ENCODE measurements at places on chromosomes 2 and 18.

DNA sequence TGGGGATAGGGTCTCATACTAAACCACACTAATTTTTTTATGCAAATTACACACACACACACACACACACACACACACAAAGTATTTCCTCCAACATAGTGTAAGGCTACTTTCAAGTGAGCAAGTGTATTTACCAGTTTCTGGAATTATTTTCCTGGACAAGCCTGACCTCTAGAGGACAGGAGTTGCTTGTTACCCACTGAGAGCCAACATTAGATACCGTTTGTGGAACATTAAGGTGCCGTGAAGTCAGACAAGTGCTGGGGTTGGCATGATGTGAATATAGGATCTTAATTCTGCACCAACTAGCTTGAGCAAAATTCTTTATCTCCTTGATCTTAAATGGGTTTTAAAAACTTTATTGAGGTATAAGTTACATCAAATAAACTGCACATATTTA, 39.3 kb upstream of the SERPINB2 start:
- H3K4me3 ChIP-seq = no peak overlapping the region
- no peak for DNase-seq
- H3K36me3 ChIP-seq = no peaks in the 10 kb centered on the region
- peaks cover 6% of the 10 kb centered on the region for H3K27me3 ChIP-seq
- no peaks in the 10 kb centered on the region for H3K4me1 ChIP-seq

DNA sequence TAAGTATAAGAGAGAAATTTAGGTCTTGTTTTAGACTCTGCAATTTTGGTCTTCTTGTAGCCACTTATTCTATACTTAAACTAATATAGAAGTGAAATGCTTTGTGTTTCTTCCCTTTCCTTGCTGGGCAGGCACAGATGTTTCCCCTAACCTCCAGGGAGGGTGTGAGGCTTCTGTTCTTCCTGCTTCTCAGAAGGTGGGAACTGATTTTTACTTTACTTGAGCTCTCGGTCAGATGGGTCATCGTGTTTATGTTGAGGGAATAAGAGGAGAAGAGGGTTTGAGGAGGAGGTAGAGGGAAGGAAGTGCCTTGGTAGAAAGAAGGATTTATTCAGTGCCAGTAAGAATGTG, 92.5 kb upstream of the CXCR4 start:
- H3K36me3 ChIP-seq = peaks cover 18% of the 10 kb centered on the region
- no peaks in the 10 kb centered on the region for H3K27me3 ChIP-seq
- no peak for DNase-seq
- H3K4me1 ChIP-seq = peaks cover 95% of the 10 kb centered on the region

- H3K36me3 ChIP-seq = no peaks in the 10 kb centered on the region
- H3K4me3 ChIP-seq = peak overlapping the region; percentile 0
- no peak overlapping the region for H3K27ac ChIP-seq
- peaks cover 74% of the 10 kb centered on the region for H3K27me3 ChIP-seq
- DNase-seq = no peak
Observed at GRCh38 chr2:234949762-234950434, 1.9 kb upstream of the SH3BP4 start.

DNA sequence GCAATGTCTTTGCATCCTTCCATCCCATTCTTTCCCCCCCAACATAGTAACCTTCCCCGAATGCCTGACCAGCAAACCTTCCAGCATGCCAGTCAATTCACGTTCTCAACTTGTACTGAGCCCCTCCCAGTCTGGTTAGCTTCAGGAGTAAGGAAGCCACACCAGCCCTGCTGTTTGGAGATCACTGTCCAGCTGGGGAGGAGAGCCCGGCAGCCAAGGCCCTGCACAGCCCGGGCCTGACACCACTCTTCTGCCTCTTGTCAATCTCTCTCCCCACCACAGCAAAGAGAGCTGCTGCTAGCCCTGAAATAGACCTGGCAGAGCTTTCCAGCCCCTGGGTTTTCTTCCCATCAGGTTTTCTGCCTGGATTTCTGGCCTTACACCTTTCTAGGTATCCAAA, 185.8 kb upstream of the ID2 start:
- no peaks in the 10 kb centered on the region for H3K27me3 ChIP-seq
- no peak for DNase-seq
- no peak overlapping the region for H3K4me3 ChIP-seq
- H3K27ac ChIP-seq = no peak overlapping the region
- no peaks in the 10 kb centered on the region for H3K4me1 ChIP-seq

DNA sequence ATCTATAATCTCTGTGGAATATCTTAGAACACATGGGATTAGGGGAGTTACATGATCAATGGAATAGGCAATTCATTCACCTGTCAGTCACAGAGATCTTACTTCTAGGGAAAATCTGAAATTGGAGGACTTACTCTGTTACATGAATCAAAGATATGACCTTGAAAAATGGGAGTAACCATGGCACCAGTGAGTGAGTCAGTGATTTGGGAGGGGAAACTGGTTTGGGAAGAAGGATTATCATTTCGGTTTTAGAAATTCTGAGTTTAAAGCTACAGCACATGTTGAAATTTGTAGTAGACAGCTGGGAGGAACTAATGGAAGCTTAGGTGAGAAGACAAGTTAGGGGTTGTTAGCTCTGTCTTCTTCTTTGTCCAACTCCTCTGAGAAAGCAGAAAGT, 153.7 kb downstream of the CAMKMT start:
- peaks cover 2% of the 10 kb centered on the region for H3K36me3 ChIP-seq
- H3K27me3 ChIP-seq = no peaks in the 10 kb centered on the region
- H3K4me1 ChIP-seq = peaks cover 8% of the 10 kb centered on the region
- H3K4me3 ChIP-seq = no peak overlapping the region

GRCh38 chr2:112642966-112643365, 2.8 kb upstream of the SLC20A1 start:
- H3K36me3 ChIP-seq = peaks cover 4% of the 10 kb centered on the region
- no peak for DNase-seq
- H3K27ac ChIP-seq = peak overlapping the region; percentile 84

- H3K27me3 ChIP-seq = peaks cover 4% of the 10 kb centered on the region
- peaks cover 17% of the 10 kb centered on the region for H3K4me1 ChIP-seq
- H3K27ac ChIP-seq = no peak overlapping the region
- H3K36me3 ChIP-seq = no peaks in the 10 kb centered on the region
Observed at GRCh38 chr2:240707821-240708220, 16.2 kb downstream of the AQP12A start.

DNA sequence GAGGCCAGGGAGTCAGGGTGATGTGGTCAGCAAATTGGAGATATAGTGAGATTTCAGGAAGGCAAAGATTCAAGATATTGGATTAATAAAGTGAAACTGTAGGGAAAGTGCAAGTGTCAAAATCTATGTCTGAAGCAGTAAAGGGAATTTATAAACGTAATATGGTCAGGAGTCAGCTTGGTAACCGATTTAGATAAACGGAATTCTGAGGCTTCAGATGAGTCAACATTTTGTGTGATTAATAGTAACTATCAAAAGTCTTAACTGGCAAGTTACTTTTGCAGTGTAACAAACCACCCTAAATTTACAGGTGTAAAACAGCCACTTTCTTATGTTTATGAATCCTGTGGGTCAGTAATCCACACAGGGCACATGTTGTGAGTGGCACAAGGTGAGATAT, 10.9 kb downstream of the MTX2 start:
- H3K27me3 ChIP-seq = no peaks in the 10 kb centered on the region
- H3K27ac ChIP-seq = no peak overlapping the region
- no peak for DNase-seq
- no peak overlapping the region for H3K4me3 ChIP-seq
- H3K36me3 ChIP-seq = peaks cover 2% of the 10 kb centered on the region

DNA sequence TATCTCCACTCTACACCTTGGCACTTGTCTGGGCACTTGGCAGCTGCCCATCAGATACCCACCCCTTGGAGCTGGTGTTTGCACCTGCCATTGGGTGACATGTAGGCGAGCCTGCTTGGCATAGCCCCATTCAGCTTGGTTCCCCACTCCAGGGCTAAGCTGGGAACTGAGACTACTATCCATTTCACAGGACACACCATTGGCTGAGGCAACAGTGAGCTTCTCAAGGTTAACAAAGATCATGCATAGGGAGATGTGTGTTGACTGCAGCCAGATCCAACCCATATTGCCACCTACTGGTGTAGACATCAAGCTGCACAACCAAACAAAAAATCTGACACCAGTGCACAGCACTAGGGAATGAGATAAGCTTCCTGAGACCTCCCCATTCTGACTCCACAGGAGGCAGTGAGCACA, 1389.8 kb upstream of the TMEFF2 start:
- H3K27ac ChIP-seq = no peak overlapping the region
- H3K27me3 ChIP-seq = no peaks in the 10 kb centered on the region
- H3K4me1 ChIP-seq = no peaks in the 10 kb centered on the region
- H3K36me3 ChIP-seq = no peaks in the 10 kb centered on the region
- no peak for DNase-seq

- H3K27ac ChIP-seq = peak overlapping the region; percentile 93
- H3K27me3 ChIP-seq = peaks cover 1% of the 10 kb centered on the region
- H3K4me3 ChIP-seq = peak overlapping the region; percentile 62
- no peaks in the 10 kb centered on the region for H3K36me3 ChIP-seq
- peaks cover 12% of the 10 kb centered on the region for H3K4me1 ChIP-seq
Observed at GRCh38 chr18:48813833-48814489, 136.8 kb downstream of the SMAD7 start.

DNA sequence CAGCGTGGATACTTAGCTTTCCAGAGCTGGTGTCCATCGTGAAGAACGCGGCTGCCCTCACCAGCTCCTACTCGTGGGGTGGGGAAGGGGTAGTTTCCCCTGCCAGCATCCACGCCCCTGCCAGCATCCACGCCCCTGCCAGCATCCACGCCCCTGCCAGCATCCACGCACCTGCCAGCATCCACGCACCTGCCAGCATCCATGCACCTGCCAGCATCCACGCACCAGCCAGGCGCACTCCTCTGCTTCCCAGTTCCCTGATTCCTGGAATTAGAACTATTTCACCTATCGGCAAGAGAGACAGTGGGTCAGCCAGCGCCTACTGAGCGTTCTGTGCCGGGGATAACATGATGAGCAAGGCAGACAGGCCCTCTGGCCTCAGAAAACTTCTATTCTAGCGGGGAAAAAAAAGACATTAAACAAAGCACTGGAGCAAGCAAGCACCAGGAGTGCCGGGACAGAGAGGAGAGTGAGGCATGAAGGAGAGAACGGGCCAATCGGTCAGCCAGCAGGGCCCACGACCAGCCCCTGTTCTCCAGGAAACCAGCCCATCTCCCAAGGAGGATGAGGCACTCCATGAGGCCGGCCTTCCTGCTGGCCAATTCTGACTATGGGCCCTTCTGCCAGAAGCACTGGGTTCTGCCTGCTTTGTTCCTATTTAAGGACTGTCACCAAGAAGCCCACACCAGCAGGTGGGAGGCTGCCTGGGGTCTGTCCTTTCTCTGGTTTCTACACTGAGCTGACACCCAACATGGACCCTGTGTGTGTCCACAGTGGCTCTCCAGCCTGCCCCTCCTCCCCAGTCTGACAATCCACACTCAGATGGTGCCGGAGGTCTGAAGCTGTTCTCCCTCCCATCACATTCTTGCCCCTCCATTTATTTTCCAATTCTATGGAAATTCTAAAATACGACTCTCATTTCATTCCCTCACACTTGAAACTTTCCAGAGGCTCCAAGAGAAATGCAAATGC, 78.4 kb upstream of the SALL3 start:
- H3K4me1 ChIP-seq = no peaks in the 10 kb centered on the region
- peaks cover 4% of the 10 kb centered on the region for H3K27me3 ChIP-seq
- no peak for DNase-seq

- H3K4me3 ChIP-seq = no peak overlapping the region
- H3K36me3 ChIP-seq = no peaks in the 10 kb centered on the region
- H3K27ac ChIP-seq = no peak overlapping the region
- DNase-seq = no peak
- H3K4me1 ChIP-seq = no peaks in the 10 kb centered on the region
Observed at GRCh38 chr2:127134833-127135830, 28.2 kb upstream of the BIN1 start.

GRCh38 chr2:216804357-216805350, 55.2 kb downstream of the TNP1 start:
- no peak overlapping the region for H3K27ac ChIP-seq
- H3K4me1 ChIP-seq = no peaks in the 10 kb centered on the region
- no peaks in the 10 kb centered on the region for H3K27me3 ChIP-seq
- no peak for DNase-seq
- no peak overlapping the region for H3K4me3 ChIP-seq
- H3K36me3 ChIP-seq = no peaks in the 10 kb centered on the region

DNA sequence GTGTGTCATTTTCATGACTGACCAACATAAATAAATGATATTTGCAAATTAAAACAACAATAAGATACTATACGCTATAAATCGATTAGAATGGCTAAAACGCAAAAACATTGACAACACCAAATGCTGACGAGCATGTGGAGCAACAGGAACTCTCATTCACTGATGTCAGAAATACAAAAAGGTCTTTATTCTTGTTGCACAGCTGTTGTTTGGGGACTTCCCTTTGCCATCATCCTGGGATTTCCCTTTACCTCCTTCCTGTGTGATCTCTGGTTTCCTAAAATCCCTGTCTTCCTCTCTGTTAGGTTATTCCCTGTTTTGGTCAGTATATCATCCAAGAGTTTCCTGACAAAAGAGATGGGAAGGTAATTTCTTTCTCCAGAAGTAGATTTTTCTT, 66.0 kb downstream of the NOL10 start:
- no peak for DNase-seq
- no peak overlapping the region for H3K4me3 ChIP-seq
- H3K27ac ChIP-seq = no peak overlapping the region
- peaks cover 33% of the 10 kb centered on the region for H3K4me1 ChIP-seq
- no peaks in the 10 kb centered on the region for H3K27me3 ChIP-seq
- peaks cover 83% of the 10 kb centered on the region for H3K36me3 ChIP-seq

GRCh38 chr2:182594286-182594685, 121.8 kb upstream of the DNAJC10 start:
- H3K4me1 ChIP-seq = no peaks in the 10 kb centered on the region
- no peak overlapping the region for H3K4me3 ChIP-seq
- no peak for DNase-seq
- no peak overlapping the region for H3K27ac ChIP-seq
- peaks cover 18% of the 10 kb centered on the region for H3K27me3 ChIP-seq
- H3K36me3 ChIP-seq = no peaks in the 10 kb centered on the region

GRCh38 chr2:191728750-191729624, 51.1 kb downstream of the NABP1 start:
- no peak for DNase-seq
- no peak overlapping the region for H3K4me3 ChIP-seq
- no peaks in the 10 kb centered on the region for H3K36me3 ChIP-seq
- peaks cover 1% of the 10 kb centered on the region for H3K27me3 ChIP-seq
- no peaks in the 10 kb centered on the region for H3K4me1 ChIP-seq

DNA sequence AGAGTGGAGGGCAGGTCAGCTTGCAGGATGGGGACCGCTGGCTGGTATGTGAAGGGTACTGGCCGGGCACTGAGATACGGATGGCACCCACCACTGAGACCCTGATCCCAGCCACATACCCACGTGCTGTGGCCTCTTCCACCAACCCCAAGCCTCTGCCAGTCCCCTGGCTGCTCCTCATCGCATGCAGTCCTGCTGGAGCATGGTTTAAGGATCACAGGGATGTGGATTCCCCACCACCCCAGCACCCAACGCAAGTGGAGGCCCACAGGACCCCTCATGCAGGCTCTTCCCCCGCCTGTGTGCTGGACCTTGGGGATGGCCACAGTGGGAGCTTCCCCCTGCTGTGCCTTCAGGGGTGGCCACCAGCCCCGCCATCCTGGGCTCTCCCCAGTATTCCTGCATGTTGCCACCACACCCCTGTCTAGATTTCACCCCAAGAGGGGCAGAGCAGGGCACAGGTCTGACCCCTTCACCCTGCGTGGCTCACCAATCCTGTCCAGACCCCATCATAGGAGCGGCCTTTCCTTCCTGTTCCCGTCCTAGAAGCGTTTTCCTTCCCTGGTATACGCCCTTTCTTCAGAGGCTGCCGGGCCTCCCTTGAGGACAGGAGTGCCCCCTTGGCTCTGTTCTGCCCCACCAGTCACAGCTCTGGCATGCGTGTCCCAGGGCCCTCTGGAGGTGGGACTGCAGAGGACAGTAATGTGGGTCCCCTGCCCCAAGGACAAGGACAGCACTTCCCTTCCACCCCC, 18.3 kb downstream of the MLPH start:
- no peak overlapping the region for H3K27ac ChIP-seq
- DNase-seq = no peak
- H3K27me3 ChIP-seq = peaks cover 13% of the 10 kb centered on the region
- no peak overlapping the region for H3K4me3 ChIP-seq
